Activated CD8-positive, alpha-beta memory T cell treated with anti-CD3 and anti-CD28 coated beads for 4 hours (primary cell): ENCODE measurements at places on chromosomes 7 and 10.

- DNase-seq, result no peak
These were observed 311.9 kb downstream of the HGF start for GRCh38 chr7:81457852-81458522.

- DNase-seq, result no peak
These were observed 245.2 kb downstream of the BUB3 start for GRCh38 chr10:123399276-123399839.

GRCh38 chr10:65765006-65765541, 1160.8 kb upstream of the LRRTM3 start:
- no peak for DNase-seq

DNA sequence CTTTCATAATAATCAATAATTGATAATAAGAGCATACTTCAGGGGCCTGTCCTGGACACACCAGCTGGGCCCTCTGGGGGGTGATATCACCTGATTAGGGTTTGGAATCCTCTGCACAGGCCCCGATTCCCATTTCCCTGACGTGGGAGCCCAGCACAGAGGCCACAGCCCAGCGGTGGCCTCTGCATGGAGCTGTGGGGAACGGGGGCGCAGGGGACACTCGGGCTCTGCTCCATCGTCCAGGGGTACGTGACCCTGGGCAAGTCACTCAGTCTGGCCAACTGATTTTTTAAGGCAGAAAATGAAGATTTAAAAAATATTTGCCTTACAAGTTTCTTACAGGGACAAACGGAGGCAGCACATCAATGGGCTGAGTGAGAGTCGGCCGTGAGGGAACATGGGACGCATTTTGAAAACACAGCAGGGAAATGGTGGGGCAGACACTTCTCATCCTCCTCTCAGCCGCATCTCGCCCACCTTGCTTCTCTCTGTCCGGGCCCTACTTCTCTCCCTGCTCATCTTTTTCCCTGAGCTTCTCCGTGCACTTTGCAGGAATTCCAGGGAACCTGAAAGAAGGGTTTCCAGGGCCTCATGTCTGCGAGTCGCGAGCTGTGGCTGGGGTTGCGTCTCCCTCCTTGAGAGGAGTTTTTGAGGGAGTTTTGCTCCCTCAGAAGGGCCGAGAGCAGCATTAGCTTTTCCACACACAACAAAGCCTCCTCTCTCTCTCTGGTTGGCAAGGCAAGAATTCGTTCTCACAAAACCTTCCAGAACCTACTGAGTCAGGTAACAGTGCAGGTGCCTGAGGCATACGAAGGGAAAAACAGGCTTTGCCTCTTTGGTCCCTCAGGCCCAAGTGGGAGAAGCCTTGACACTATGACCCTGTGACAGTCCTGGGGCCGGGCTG, 312.0 kb downstream of the WDR37 start:
- no peak for DNase-seq

GRCh38 chr10:71421075-71421434, 24.3 kb downstream of the CDH23 start:
- no peak for DNase-seq

DNA sequence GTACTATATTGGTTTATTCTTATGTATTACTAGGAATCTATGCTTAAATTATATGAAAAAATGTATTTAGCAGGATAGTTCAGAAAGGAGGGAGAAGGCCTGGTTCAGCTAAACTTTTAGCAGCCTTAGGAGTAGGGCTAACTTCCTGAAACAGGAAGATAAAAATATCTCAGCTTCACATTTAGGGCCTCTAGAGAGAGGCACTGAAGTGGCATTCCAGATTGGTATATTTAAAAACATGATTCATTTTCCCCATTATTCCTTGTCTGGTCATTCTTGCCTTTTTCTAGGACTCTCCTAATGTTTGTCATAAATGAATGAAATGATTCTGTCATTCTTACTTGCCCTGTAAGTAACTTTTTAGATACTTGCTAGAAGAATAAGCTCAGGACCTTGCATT, 63.0 kb upstream of the CYP26C1 start:
- no peak for DNase-seq

DNA sequence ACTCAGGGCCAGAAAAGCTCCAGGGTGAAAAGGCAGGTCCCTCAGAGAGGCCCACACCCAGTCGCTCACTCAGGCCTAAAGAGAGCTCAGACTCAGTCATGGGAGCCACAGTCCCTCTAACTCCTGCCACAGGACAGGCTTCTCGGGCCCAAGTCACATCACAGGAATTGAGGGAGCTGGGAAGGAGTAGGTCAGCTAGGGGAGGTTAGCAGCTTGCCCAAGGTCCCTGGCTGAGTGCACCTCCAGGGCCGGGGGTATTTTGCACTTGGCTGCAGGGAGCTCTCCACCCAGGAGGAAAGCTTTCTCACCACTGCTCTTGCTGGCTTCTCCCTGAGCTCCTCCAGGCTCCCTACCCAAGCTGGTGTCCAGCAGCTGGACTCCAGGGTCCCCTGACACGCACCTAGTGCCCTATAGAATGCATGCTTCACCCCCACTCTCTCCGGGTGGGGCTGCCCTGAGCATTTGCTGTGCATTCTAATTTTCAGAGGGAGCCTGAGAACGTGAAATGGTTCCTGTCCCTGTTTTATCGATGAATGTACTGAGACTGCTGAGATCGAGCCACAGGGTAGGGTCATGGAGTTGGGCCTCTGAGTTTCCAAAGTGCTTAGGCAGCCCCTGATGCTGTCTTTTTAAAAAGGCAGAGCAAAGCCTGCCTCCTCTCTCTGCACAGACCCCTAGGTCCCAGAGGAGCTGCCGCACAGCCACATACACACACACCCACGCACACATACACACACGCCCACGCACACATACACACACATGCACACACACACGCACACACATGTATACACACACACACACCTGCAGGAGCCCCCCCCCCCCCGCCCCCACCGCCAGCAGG, 37.9 kb upstream of the RET start:
- DNase-seq, result no peak
